Brain microvascular endothelial cell (primary cell): ENCODE measurements at places on chromosomes 16 and 17.

- DNase-seq, result no peak
Measured at GRCh38 chr16:77960766-77961165, 61.6 kb upstream of the CLEC3A start.

GRCh38 chr17:61063528-61063927 lies 336.1 kb upstream of the TBX2 start:
- DNase-seq, result no peak

- DNase-seq, result peak; percentile 85
Measured at GRCh38 chr16:89324056-89325010, 106.8 kb downstream of the ZNF778 start.

DNA sequence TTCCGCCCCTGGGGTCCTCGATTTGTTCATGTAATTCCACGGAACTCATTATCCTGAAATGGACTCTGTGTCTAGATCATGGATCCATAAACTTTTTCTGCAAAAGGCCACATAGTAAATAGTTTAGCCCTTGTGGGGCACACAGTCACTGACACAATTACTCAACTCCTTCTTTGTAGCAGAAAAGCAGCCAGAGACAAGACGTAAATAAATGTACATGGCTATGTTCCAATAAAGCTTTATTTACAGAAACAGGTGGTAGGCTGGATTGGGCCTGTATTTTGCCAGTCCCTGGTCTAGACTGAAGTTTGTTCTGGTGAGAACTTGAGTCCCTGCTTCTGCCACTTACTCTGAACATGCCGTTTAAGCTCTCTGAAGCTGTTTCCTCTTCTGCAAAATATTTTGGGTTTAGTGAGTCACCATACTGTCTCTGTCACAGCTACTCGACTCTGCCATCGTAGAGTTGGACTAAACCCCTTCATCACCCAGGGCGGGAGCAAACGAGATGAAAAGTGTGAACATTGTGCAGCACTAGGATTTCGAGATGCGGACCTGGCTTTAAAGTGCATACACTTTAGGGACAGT lies 61.9 kb upstream of the FOXF1 start:
- no peak for DNase-seq

GRCh38 chr17:18866866-18867813 lies 9.2 kb downstream of the PRPSAP2 start:
- no peak for DNase-seq

DNA sequence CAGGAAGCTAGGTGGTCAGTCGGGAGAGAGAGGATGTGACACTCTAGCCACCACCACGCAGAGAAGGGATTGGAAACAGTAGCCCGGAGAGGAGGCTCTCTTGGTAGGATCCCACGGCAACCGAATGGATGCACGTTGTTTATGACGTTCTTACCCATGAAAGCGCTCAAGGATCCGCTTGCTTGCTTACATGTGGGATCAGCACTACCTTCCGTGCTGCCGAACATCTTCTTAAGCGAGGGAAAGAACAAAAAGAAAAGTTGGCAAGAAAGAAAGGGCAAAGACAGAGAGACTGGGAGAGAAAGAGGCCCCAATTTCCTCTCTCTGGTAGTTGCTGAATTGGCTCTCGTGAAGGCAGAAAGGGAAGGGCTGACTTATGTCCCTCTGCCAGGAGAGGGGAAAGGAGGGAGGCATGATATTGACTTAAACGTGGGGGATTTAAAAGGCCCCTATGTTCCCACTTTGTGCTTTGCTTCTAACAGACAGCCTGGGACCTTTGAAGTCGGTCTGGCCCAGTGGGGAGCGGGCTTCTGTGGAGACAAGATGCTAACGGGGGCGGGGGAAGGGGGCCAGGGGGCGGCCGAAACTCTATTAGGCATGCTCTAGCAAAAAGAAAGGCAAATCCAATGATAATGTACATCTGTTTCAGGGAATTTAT lies 35.4 kb downstream of the SNX20 start:
- DNase-seq, result no peak

GRCh38 chr17:41741709-41742108 lies 7.3 kb upstream of the HAP1 start:
- no peak for DNase-seq

- DNase-seq, result peak; percentile 99
Measured at GRCh38 chr16:48123104-48123788, 32.5 kb downstream of the ABCC12 start.

GRCh38 chr17:38453951-38454421 lies 25.7 kb downstream of the ARHGAP23 start:
- DNase-seq, result no peak

GRCh38 chr16:64351121-64351520 lies 770.7 kb downstream of the CDH11 start:
- DNase-seq, result no peak

DNA sequence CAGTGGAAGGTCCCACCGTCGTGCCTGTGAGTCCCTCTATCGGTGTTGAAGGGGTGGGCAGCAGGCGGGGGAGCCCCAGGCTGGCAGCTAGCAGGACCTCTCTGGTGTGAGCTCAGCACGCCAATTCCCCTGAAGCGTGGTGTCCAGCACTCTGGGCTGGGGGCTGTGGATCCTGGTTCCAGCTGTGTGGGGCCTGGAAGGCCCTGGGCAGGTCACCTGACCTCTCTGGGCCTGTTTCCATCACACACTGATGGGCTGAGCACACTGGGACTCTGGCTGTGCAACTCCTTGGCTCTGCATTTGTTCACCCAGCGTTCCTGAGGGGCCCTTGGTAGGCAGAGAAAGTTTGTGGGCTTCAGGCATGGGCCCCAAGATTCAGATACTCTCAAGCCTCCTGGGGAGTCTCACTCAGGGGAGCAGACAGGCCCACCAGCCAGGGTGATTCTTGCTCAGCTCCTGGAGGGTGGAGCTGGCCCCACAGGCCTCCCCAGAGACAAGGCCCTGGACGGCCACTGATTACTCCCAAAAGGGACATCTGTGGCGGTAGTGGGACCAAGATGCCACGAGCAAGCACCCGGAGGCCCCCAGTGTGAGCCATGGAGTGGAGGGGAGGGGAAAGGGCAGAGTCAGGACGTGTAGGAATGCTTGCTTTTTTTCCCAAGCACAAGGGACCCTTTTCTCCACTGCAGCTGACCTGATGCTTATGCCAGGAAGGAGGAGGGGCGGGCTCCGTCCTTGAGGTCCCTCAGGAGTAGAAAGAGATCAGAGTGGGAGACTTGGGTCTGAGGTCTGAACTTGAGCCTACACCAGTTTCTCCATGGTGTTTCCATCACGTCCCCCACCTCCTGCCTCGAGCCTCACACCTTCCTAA lies 8.5 kb downstream of the SCGB1C2 start:
- DNase-seq, result no peak

DNA sequence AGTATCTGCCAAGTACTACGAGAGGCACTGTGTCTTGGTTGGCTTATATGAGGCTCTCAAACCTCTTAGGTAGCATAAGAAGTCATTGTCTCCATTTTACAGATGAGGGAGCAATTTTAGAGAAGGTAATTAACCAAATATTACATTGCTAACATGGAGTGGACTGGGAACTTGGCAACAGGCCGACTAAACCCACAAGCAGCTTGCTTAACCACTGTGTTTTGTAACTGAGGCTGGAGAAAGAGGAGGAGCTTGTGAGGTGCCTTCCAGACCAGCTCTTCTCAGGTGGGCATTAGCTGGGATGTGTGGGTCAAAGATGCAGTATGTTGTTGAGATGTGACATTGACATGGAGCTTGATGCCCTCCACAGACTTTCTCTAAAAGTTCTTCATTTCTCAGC lies 835.6 kb upstream of the RBFOX1 start:
- DNase-seq, result no peak

GRCh38 chr16:10728003-10728887 lies 15.4 kb upstream of the NUBP1 start:
- DNase-seq, result no peak

- DNase-seq, result no peak
Measured at GRCh38 chr17:45022655-45023339, 28.6 kb downstream of the DCAKD start.

- DNase-seq, result no peak
Measured at GRCh38 chr16:13414154-13414553, 505.8 kb upstream of the ERCC4 start.

DNA sequence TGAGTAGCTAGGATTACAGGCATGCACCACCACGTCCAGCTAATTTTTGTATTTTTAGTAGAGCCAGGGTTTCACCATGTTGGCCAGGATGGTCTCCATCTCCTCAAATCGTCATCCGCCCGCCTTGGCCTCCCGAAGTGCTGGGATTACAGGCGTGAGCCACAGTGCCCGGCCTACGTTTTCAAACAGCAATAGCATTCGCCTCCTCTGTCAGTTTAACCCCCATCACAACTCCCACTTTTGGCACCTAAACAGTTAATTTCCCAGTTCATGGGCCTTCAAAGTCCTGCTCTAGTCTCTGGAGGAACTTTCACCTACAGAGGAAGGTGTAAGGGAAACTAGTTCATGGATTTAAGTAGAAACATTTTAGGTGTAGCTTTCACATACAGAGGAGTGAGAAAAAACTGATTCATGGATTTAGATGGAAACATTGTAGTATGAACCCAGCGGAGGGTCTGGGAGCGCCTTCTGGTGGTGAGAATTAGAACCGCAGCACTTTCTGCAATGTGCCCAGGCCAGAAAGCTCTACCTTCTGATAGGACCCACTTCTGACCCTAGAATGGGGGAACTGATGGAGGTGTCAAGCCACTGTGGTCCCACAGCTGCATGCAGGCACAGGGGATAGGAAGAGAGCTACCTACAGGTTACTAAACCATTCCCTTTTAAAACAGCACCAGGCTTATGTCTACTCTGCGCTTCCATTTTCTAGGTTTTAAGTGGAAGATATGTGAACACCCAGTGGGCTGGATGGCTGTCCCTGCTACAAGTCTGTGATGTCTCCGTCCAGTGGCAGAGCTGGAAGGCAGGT lies 12.0 kb upstream of the MEOX1 start:
- peak; percentile 68 for DNase-seq

GRCh38 chr16:88943131-88943664 lies 33.8 kb downstream of the CBFA2T3 start:
- DNase-seq, result no peak

DNA sequence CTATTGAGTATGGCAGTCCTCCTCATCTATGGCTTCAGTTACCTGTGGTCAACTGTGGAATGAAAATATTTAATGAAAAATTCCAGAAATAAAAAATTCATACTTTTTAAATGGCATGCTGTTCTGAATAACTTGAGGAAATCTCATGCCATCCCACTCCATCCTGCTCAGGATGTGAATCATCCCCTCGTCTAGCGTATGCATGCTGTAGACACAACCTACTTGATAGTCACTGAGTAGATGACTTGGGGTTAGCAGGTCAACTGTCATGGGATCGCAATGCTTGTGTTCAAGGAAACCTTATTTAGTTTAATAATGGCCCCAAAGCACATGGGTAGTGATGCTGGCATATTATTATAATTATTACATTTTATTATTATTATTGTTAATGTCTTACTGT lies 4.8 kb upstream of the VAC14 start:
- DNase-seq, result peak; percentile 92

DNA sequence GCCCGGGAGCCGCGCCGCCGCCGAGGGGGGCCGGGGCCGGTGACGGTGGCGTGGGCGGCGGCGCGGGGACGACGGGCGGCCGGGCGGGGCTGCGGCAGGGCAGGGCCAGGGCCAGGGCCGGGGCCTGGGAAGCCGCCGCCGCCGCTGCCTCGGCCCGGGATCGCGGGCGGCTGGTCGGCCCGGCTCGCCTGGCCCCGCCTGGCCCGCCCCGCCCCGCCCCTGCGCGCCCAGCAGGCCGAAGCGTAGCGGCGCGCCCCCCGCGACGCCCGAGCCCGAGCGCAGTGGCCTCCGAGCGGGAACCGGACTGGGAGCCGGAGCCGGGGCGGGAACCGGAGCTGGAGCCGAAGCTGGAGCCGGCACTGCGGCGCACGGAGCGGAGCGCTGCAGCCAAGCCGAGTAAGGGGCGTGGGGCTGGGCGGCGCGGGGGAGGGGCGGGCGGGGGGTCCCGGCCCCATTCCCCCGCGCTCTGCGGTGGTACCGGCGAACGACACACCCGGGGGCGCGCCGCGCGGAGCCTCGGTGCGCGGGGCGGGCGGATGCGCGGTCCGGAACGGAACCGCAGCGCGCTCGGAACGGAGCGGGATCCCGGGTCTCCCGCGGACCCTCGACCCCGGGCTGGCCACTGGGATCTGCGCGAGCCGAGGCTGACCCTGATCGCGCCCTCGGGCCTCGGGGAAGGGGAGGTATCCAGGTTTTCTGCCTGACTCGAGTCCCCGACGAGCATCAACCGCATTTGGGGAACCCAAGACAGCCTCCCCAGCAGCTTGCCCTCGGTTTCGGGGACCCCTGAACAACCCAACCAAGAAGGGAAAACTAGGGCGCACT lies at the start of gene BEAN1:
Gene BEAN1, plus strand, starts transcription at position 260 of the 825 bp plus-strand sequence. CDS start 10,382 bp downstream, outside the sequence.
- DNase-seq, result no peak

GRCh38 chr17:68733241-68734176 lies 132.3 kb upstream of the FAM20A start:
- DNase-seq, result peak; percentile 55

GRCh38 chr17:6476076-6476809 lies 32.0 kb downstream of the PIMREG start:
- DNase-seq, result no peak

- no peak for DNase-seq
Measured at GRCh38 chr16:55002419-55002818, 71.8 kb downstream of the IRX5 start.

GRCh38 chr16:67448580-67448979 lies 17.7 kb downstream of the HSD11B2 start:
- no peak for DNase-seq

DNA sequence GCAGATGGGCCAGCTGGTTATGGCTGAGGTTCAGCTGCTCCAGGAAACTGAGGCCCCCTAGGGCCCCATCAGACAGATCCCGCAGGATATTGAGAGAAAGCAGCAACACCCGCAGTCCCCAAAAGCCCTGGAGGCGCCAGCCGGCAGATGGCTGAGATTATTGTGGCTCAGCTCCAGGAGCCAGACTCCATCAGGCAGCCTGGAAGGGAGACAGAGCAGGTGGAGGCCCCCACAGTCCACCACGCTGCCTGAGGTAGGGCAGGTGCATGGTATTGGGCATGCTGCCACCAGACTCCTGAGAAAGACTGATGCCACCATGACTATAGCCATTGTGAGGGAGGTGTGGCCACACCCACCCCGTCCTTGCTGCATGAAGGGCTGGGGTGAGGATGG lies 9.5 kb upstream of the TMEM101 start:
- no peak for DNase-seq
